ENCODE measurements at places on chromosomes 11 and 22. TPM values are rescaled to one million over a fixed set of nuclear protein-coding genes. Genes with fewer than 3 reads are reported as not detected.

The RFPL1 gene
- total RNA-seq = not detected

GRCh38 chr11:63843041-63843440 is 4.1 kb downstream of the MARK2 start:
- no peak overlapping the region for H3K27ac ChIP-seq
- DNase-seq = no peak
- H3K4me3 ChIP-seq = no peak overlapping the region
- H3K4me1 ChIP-seq = peaks cover 56% of the 10 kb centered on the region

The CLDN5 gene
- total RNA-seq = 42.3 TPM

GRCh38 chr11:1271927-1272326 is 37.5 kb downstream of the TOLLIP start:
- no peaks in the 10 kb centered on the region for H3K4me1 ChIP-seq
- no peaks in the 10 kb centered on the region for H3K36me3 ChIP-seq
- H3K27me3 ChIP-seq = no peaks in the 10 kb centered on the region
- H3K4me3 ChIP-seq = no peak overlapping the region
- peak; percentile 34 for DNase-seq

GRCh38 chr11:64234647-64235379 is 429 bp downstream of the VEGFB start:
- peak overlapping the region; percentile 91 for H3K27ac ChIP-seq
- peak; percentile 68 for DNase-seq
- no peaks in the 10 kb centered on the region for H3K36me3 ChIP-seq
- H3K27me3 ChIP-seq = no peaks in the 10 kb centered on the region
- H3K4me3 ChIP-seq = peak overlapping the region; percentile 78
- H3K4me1 ChIP-seq = peaks cover 26% of the 10 kb centered on the region

GRCh38 chr22:21855676-21856075 is 11.8 kb downstream of the MAPK1 start:
- peak overlapping the region; percentile 3 for H3K27ac ChIP-seq
- peaks cover 52% of the 10 kb centered on the region for H3K4me1 ChIP-seq
- no peak for DNase-seq
- H3K36me3 ChIP-seq = no peaks in the 10 kb centered on the region

- H3K4me1 ChIP-seq = no peaks in the 10 kb centered on the region
- no peak for DNase-seq
- H3K27me3 ChIP-seq = no peaks in the 10 kb centered on the region
- H3K36me3 ChIP-seq = no peaks in the 10 kb centered on the region
- H3K4me3 ChIP-seq = no peak overlapping the region
These were observed 212.6 kb upstream of the NAV2 start for GRCh38 chr11:19499999-19500398.

DNA sequence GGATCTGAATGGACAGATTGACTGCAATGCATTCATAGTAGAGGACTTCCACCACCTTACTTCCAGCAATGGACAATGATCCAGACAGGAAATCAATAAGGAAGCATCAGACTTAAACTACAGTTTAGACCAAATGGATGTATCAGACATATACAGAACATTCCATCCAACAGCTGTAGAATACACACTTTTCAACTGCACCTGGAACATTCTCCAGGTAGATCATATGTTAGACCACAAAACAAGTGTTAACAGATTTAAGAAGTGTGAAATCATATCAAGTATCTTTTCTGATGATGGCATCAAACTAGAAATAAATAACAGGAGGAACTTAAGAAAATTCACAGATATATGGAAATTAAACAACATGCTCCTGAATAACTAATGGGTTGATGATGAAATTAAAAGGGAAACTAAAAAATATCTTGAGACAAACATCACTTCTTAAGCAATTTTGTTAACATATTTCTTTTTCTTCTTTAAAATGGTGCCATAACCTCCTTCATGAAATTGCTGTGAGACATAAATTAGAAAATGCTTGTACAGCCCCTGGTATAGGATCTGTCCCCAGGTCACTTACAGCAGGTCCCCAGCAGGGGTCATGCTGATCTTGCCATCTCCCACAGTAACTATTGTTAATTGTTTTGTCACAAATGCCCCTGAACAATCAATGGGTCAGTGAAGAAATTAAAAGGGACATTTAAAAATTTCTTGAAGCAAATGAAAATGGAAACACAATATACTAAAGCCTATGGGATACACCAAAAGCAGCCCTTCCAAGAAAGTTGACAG is 100.0 kb upstream of the OR4B1 start:
- DNase-seq = no peak
- no peaks in the 10 kb centered on the region for H3K4me1 ChIP-seq
- no peak overlapping the region for H3K4me3 ChIP-seq
- no peaks in the 10 kb centered on the region for H3K27me3 ChIP-seq
- no peak overlapping the region for H3K27ac ChIP-seq

DNA sequence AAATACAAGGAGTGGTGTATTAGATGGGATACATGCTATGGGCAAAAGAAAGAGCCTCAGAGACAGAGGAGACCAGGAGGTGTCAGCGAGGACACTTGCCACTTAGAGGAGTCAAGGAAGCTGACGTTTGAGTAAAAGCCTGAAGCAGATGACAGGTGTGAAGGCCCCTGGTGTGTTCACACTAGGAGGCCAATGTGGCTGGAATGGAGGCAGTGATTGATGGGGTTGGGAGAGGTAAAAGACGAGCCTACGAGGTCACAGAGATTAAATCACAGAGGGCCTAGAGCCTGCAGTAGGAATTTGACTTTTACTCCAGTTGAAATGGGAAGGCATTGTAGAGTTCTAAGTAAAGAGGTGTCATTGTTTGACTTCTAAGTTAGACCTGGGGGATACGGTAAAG is 12.0 kb upstream of the GDPD5 start:
- no peaks in the 10 kb centered on the region for H3K27me3 ChIP-seq
- no peak for DNase-seq
- no peaks in the 10 kb centered on the region for H3K4me1 ChIP-seq

- H3K27ac ChIP-seq = no peak overlapping the region
- H3K4me3 ChIP-seq = no peak overlapping the region
- no peaks in the 10 kb centered on the region for H3K36me3 ChIP-seq
- H3K4me1 ChIP-seq = no peaks in the 10 kb centered on the region
- peaks cover 19% of the 10 kb centered on the region for H3K27me3 ChIP-seq
These were observed 69.4 kb upstream of the CLMP start for GRCh38 chr11:123264431-123264780.

The DEFB131B gene
- total RNA-seq = not detected

- no peak overlapping the region for H3K4me3 ChIP-seq
- no peak for DNase-seq
- H3K36me3 ChIP-seq = no peaks in the 10 kb centered on the region
- H3K27ac ChIP-seq = no peak overlapping the region
- no peaks in the 10 kb centered on the region for H3K4me1 ChIP-seq
- no peaks in the 10 kb centered on the region for H3K27me3 ChIP-seq
These were observed 4.2 kb upstream of the CSDC2 start for GRCh38 chr22:41556561-41556960.

DNA sequence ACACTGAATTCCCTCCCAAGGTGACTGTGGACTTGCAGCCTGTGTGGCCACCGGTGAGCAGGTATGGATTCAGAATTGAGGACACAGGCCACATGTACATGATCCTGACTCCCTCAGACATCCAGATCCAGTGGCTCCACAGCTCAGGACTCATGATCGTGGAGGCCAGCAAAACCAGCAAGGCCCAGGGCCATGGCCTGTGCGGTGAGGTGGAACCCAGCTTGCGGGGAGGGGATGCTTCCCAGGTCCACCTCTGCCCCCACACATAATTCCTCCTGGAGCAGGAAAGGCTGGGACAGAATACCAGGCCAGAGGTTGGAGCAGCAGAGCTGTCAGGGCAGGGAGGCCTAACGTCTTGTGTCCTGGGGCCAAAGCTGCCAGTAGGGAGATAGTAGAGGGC is 82.1 kb downstream of the OTOG start:
- H3K27me3 ChIP-seq = no peaks in the 10 kb centered on the region
- H3K36me3 ChIP-seq = no peaks in the 10 kb centered on the region
- no peak overlapping the region for H3K27ac ChIP-seq
- H3K4me1 ChIP-seq = peaks cover 9% of the 10 kb centered on the region
- DNase-seq = no peak

The OR8G5 gene
- total RNA-seq = not detected

GRCh38 chr11:96026310-96026709 is 102.4 kb upstream of the MTMR2 start:
- no peak for DNase-seq
- no peak overlapping the region for H3K4me3 ChIP-seq
- H3K27me3 ChIP-seq = no peaks in the 10 kb centered on the region

The CARD18 gene
- total RNA-seq = not detected

DNA sequence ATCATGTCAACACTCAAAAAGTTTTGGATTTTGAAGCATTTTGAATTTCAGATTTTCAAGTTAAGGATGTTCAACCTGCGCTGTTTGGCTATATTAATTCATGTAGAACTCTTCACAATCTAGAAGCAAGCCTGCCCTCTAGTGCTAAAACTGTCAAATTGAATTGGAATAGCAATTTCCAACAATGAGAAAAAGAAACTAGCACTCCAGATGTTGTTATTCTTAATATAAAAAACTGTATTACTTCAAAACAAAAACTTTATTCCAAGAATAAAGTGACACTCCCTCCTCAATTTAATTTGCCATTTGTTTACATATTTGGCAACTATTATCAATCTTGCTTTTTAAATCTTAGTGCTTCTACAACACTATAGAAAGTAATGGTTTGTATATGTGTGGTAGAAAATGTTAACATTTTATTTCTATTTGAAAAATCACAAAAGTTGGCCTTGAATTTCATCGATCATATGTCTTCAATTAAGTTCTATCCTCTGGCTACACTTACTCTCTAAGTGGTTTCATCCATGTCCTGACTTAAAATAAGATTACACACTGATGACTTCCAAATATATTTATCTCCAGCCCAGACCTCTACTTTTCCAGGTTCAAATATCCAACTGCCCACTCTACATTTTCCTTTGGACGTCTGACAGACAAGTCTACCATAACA is 36.6 kb downstream of the DCUN1D5 start:
- no peak for DNase-seq
- no peaks in the 10 kb centered on the region for H3K4me1 ChIP-seq
- no peak overlapping the region for H3K27ac ChIP-seq
- no peak overlapping the region for H3K4me3 ChIP-seq
- no peaks in the 10 kb centered on the region for H3K27me3 ChIP-seq

GRCh38 chr22:20060700-20061480 is 19.2 kb upstream of the DGCR8 start:
- H3K27me3 ChIP-seq = no peaks in the 10 kb centered on the region
- no peak overlapping the region for H3K4me3 ChIP-seq
- H3K4me1 ChIP-seq = peaks cover 10% of the 10 kb centered on the region
- no peaks in the 10 kb centered on the region for H3K36me3 ChIP-seq
- DNase-seq = no peak

GRCh38 chr11:75576499-75576918 is 14.5 kb downstream of the SERPINH1 start:
- H3K36me3 ChIP-seq = peaks cover 6% of the 10 kb centered on the region
- DNase-seq = peak; percentile 72
- H3K27ac ChIP-seq = no peak overlapping the region
- no peaks in the 10 kb centered on the region for H3K27me3 ChIP-seq
- H3K4me3 ChIP-seq = no peak overlapping the region

- H3K4me1 ChIP-seq = peaks cover 10% of the 10 kb centered on the region
- H3K27ac ChIP-seq = no peak overlapping the region
- peaks cover 4% of the 10 kb centered on the region for H3K36me3 ChIP-seq
- no peak for DNase-seq
- H3K27me3 ChIP-seq = no peaks in the 10 kb centered on the region
These were observed 7.0 kb downstream of the PRDX5 start for GRCh38 chr11:64324692-64325469.

The MS4A15 gene
- total RNA-seq = not detected

The HPS5 gene
- 7.6 TPM for total RNA-seq

DNA sequence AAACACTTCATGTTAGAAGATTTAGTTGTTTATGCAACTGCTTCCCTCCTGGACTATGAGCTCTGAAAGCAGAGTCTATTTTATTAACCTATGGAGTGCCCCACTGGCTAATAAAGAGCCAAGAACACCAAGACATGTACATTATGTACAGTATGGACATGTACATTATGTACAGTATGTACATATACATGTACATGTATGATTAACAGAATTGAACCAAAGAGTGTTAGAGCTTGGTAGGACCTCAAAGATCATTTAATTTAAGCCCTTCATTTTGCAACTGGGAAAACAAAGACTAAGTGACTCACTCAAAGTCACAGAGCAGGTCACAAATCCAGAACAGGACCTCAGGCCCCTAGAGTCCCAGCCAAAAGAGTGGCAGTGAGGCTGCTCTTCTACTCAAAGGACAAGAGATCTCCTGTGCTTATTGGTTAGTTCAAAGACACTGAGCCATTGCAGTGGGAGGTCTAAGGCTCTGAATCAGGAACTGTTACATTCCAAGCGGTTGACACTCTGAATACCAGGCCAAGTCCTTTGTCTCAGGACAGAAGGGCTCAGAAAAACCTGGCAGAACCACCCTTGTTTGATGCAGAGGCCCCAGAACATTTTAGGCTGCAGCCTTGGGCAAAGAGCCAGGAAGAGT is 103.8 kb downstream of the FAM168A start:
- H3K4me1 ChIP-seq = peaks cover 14% of the 10 kb centered on the region
- H3K4me3 ChIP-seq = no peak overlapping the region
- no peaks in the 10 kb centered on the region for H3K36me3 ChIP-seq

- H3K27me3 ChIP-seq = no peaks in the 10 kb centered on the region
- no peak overlapping the region for H3K4me3 ChIP-seq
- DNase-seq = no peak
- no peaks in the 10 kb centered on the region for H3K36me3 ChIP-seq
- no peaks in the 10 kb centered on the region for H3K4me1 ChIP-seq
These were observed 33.8 kb downstream of the ZNF202 start for GRCh38 chr11:123707606-123708205.

All from psoas muscle (tissue), 8 donors.